ENCODE measurements at places on chromosomes 5 and 9.

DNA sequence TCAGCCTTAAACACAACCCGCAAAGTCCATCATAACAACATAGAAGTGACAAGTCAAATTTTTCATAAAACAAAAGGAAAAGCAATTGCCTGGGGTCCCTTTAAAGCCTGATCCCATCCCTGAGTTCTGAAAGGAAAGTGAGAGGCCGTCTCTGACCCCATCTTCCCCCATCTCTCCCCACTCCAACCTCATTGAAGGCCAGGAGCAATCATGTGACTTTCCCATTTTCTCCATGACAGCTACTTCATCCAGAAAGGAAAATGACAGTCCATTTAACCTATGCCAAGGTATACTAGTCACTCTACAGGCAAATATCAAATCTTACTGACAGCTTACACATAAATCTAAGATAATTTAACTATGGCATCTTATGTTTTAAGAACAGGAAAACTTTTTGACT lies 15.5 kb downstream of the ACTL7A start:
- DNase-seq = no peak

GRCh38 chr9:137286975-137287383 lies 9.5 kb downstream of the TOR4A start:
- DNase-seq = no peak

- no peak for DNase-seq
These were observed 564.3 kb upstream of the ZNF608 start for GRCh38 chr5:125310749-125311148.

DNA sequence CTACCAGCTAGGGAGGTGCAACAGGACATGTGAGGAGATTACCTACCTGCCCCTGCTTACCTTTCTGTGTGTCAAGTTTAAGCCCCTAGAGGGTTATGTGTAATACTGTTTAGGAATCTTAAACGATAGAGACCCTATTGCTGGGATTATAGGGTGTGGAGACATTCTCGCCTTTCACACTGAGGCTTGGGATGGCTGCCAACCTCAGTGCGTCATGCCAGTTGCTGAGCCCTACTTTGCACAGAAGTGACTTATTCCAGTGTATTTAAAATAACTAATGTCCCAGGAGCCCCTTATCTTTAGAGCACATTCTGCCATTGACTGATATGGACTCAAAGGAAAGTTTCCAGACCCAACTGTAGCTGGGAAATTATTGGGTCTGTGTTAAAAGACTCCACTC lies 76.6 kb upstream of the XPA start:
- DNase-seq = no peak

- DNase-seq = no peak
These were observed 22.8 kb downstream of the TMEM161B start for GRCh38 chr5:88245893-88246244.

DNA sequence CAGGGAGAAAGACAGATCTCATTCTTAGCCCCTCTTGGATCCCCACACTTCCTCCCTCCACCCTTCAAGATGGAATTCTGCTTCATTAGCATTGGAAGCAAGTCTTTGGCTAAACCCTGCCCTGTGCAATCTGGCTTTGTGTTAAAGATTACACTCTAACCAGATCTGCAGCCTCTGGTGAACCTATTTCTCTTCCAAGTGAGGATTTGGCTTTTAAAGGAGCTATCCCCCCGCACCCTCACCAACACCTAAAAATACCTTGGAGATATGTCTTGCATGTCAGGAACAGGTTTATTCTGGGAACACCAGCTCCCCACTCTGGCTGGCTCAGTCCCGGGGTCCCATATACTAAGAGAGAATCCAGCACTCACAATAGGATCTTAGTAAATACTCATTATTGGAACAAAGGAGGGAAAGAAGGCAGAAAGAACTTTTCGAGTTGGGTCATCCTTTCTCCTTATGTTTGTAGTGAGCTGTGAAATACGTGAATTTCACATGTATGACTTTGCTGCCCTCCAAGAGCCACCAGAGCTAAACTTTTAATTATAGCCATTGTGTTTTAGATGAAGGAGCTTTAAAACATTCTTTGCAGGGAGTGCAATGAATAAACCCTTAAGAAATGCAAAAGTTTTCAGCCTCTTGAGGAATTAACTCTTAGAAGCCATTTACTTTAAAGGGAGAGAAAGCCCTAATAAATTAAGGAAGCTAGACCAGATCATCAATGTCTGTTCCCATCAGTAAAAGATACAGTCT lies 53.7 kb upstream of the HRH2 start:
- no peak for DNase-seq

DNA sequence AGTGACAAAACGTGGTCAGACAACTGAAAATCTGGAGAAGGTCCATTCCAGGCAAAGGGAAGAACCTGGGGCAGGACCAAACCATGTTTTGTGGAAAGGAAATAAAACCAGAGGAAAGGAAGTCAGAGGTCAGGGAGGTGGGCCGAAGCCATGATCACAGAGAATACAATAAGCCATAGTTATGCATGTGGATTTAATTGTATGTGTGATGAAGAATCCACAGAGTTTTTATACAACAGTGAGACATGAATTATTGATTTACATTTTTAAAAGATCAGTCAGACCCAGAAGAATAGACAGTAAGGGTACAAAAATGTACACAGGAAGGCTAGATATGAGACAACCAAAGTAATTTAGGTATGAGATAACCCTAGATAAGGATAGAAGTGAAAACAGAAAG lies 20.8 kb downstream of the TTC33 start:
- DNase-seq = no peak

DNA sequence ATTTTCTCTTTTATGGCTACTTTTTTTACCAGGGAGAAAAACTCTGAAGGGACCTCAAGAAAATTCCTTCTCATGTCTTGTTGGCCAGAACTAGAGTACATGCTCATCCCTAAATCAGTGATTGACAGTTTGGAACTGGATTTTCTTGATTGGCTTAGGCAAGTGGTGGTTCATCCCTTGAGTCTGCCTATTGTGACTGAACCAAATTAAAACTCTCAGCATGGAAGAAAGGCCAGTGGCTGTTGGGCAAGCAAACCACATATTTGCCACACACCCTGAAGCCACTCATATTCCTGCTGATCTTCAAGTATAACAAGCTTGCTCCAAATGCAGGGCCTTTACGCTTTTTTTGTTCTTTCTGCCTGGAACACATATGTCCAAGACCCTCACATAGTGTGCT lies 7.2 kb upstream of the HOMER1 start:
- no peak for DNase-seq
